ENCODE measurements at places on chromosomes 3 and 15.

DNA sequence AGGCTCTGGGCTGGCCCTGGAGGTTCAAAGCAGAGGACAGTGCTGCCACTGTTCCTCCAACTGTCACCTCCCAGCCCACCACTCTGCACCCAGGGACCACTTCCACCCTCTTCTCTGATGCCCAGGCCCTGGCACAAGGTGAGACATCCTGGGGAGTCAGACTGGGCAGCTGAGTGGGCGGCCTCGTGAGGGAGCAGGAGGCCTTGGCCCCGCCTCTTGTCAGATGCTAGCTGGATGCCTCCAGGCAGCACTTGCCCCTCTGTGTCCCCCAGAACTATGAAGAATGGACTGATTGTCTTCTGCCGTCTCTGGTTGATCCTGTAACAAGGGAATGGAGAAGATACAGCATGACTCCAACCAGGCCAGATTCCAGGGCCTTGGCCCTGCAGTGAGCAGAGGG, 191.0 kb upstream of the LINGO1 start:
- no peak for DNase-seq

GRCh38 chr3:25043177-25043576, 384.9 kb upstream of the RARB start:
- DNase-seq = no peak

- DNase-seq = no peak
Observed at GRCh38 chr3:66395635-66396034, 105.2 kb downstream of the LRIG1 start.

DNA sequence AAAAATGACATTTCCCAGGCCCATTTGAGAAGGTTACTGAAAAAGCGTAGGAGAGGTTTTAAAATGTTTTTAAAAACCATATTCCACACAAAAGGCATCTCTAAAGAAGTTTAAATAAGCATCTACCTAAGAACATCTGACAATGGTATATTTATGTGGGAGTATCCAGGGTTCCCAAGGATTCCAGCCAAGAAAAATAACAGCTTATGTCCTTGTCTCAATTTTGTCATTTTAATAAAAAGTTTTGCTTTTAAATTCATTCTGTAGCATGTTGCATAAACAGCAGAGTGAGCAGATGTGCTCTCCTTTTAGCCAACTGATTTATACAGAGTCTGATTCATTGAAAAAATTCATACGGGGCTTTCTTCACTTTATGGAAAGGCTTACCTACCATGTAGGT, 129.9 kb downstream of the LRRC3B start:
- peak; percentile 81 for DNase-seq

DNA sequence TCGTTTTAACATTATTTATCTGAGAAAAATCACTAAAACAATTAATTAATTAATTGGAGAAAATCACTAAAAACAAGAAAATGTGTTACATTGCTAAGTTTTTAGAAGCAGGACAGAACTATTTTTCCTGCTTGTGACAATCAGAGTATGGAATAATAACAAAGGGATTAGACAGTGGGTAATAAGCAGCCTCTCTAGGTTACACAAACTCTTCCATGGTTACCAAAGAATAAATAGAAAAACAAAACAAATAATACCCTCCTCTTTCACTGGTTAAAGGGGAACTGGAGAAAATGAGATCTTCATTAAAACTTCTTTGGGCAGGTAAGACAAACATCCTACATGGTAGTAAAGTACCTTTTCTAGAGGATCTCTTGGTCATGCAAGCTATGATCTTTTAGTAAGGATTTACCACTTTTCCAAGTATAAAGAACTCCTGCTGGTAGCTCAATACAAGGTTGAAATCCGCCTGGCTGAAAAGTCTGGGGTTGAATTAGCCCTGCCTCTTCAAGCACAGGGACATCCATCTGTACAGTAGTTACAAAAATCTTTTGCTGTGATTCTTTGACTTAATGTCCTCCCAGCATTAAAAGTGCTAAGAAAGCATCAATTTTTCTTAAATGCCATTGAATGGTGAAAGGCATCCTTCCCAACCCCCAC, 2.5 kb upstream of the PLCH1 start:
- no peak for DNase-seq

GRCh38 chr3:46935989-46936558, 40.5 kb downstream of the CCDC12 start:
- DNase-seq = no peak

DNA sequence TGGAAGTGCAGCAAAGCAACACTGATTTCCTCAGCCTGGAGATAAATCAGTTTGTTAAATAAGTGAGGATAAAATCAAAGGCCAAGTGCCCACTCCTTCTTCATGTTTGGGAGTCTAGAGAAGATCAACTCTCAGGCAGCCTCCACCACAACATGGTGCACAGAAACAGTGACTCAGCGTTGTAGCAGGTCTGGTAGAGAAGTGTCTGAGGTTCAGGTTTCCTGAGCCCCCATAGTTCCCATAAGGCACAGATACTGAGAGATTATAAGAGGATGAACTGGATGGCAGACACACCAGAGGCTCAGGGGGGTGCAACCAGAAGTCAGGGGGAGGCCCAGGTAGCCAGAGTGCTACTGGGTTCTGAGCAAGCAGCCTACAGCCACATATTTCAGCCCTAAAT, 166.7 kb downstream of the FRMD5 start:
- no peak for DNase-seq

DNA sequence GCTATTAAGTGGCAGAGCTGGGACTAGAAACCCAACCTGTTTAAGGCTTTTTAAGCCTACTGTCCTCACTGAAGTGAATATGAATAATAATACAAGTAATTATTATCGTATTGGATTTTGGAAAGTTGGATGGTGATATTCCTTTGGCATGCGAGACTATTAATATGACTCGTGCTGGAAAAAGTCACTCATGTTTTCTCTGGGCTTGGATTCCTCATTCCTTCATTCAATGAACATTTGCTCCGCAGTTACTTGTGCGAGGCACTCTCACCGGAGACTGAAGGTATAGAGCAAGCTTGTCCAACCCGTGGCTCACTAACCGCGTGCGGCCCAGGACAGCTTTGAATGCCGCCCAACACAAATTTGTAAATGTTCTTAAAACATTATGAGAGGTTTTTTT, 694 bp downstream of the PLAAT1 start:
- no peak for DNase-seq

GRCh38 chr3:183287301-183287971, 34.4 kb downstream of the B3GNT5 start:
- no peak for DNase-seq

- no peak for DNase-seq
Observed at GRCh38 chr3:10777627-10778026, 38.4 kb upstream of the SLC6A11 start.

- no peak for DNase-seq
Observed at GRCh38 chr15:43378601-43379000, 7.7 kb downstream of the TUBGCP4 start.

- DNase-seq = peak; percentile 43
Observed at GRCh38 chr3:13379201-13379830, 40.8 kb downstream of the NUP210 start.

DNA sequence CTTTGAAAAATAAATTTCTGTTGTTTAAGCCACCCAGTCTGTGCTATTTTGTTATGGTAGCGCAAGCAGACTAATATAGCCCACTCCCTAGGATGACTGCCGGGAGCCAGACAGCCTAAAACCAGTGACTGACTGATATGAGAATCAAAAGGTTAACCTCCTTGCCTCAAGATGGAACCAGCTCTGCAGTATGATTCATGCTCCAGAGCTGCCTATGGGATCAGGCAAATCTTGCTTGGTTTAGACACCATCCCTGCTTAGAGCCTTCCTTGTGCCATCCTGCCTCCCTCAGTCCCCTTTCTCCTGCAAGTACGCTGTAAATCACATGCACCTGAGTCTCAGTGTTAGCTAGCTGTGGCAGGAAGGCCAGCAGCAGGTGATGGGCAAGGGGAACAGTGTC, 39.3 kb downstream of the TRANK1 start:
- DNase-seq = no peak

DNA sequence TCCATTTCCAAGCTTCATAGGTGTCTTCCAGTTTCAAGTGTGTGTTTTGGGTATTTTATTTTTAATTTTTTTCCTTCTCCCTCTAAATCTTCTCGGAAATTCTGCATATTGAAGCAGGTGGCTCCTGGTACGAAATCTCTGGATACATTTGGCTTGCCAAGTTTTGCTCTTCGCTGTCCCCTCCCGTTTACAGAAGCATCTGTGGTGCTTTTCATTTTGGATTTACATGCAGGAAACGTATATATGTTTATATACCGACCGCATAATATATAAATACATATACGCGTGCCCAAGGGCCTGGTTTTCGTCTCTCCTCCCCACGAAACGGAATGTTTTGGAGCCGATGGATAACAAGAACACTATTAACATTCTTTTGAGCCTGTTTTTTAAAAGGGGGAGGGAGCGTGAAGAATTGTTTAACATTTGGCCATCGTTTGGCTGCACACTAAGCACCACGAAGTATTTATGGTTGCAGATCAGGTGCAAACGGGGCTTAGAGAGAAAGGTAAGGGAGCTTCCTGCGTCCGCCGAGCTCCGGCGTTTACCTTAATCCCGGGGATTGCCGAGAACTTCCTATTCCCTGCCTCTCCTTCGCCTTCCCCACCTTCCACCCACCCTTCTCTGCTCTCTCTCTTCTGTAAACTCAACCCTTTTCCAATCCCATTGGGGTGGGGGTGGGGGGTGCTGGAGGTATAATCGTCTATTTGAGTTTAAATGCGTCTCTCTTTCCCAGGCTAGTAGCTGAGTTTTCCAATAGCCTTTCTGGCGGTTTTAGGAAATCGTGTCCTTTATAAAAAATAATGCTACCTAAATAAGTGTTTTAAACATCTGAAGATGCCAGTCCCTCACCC, 1.1 kb upstream of the NLGN1 start:
- DNase-seq = peak; percentile 47

- DNase-seq = no peak
Observed at GRCh38 chr3:197953881-197954280, 3.9 kb downstream of the RPL35A start.

DNA sequence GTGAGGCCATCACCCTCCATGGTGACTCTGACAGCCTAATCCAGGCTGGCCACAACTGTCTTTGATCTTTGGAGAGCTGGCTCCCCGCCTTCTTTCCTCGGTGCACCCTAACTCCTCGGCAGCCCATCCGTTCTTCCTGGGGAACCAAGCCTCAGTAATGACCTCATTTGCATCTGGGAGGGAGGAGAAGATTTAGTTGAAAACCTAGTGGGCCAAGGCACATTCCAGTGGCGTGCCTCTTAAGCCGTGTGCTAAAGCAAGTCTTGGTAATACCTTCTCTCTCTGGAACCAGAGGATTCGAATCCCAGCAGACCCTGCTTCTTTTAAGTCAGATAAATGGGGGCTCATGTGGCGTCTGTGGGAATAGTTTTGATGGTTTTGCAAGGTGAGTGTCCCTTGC, 233.1 kb downstream of the EBLN2 start:
- DNase-seq = no peak

DNA sequence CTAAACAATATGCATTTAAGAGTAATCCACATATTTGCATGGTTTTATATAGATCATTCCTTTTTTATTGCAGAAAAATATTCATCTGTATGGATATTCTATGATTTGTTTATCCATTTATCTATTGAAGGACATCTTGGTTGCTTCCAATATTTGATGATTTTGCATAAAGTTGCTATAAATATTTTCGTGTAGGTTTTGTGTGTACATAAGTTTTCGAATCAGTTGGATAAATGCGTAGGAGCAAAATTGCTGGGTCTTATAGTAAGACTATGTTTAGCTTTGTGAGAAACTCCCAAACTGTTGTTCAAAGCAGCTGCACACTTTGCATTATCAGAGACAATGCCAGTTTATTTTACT, 971.2 kb downstream of the DIPK2A start:
- DNase-seq = no peak

GRCh38 chr3:193831495-193832455, 238.8 kb downstream of the OPA1 start:
- no peak for DNase-seq

DNA sequence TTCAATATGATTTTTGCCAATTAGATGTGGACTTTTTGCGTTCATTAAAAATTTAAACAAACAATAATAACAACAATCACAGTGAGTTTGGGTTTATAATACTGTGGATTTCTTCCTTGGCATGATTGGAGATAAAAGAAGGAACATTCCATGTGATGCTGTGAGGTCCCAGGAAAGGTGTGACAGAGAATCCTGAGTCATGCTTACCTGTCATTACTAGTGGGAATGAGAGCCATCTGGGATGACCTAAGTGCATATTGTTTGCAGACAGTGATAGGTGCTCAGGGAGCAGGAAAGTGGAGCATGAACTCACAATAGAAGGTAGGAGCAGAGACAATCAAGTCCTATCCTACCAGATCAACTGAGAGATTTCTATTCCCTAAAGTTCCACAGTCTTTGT, 766.5 kb upstream of the CFAP20DC start:
- DNase-seq = no peak

DNA sequence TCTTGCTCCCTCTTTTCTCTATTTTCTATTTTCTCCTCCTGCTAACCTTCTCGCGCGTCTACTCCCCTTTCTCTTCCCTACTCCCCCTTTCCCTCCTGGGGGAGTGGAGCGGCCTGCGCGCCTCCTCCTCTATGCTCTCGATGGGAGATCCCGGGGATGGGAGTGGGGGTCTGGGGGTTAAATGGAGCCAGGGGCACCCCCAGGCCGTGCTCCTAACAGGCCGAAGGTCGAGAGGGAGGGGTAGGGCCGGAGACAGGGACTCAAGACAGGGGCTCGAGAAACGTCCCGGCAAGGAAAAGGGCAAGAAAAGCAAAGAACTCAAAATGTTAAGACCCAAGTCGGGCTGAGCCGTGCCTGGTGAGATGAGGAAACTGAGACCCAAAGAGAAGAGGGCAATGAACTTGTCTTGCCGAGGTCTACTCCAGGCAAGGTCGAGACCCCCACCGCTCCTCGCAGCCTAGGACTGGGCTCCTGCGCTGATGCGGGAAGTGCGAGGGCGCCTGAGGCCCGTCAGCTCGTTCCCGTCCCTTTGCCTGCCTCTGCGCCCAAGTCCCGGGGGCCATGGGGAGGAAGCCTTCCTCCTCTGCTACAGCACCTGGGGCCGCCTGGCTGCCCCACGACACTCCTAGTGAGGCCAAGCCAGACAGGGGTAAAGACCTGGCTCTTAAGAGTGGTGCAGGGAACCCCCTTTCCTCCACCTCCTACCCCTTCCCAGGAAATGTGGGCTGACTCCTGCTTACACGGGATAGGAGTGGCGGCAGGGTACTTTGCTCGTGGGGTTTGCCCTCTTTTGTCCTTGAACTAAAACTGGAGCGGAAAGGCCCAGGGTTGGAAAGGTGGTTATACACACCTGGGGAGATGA, 770 bp upstream of the MEGF11 start:
- no peak for DNase-seq

- DNase-seq = no peak
Observed at GRCh38 chr15:30882849-30883433, 20.8 kb upstream of the FAN1 start.

DNA sequence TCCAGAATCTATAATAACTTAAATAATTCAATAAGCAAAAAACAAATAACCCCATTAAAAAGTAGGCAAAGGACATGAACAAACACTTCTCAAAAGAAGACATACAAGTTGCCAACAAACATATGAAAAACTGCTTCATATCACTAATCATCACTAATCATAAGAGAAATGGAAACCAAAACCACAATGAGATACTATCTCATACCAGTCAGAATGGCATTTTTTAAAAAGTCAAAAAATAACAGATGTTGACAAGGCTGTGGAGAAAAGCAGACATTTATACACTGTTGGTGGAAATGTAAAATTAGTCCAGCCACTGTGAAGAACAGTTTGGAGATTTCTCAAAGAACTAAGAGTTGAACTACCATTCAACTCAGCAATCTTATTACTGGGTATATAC, 19.5 kb upstream of the ZMAT3 start:
- no peak for DNase-seq

GRCh38 chr3:96622878-96623277, 191.5 kb upstream of the EPHA6 start:
- DNase-seq = no peak

GRCh38 chr3:42804831-42805132, 492 bp upstream of the HIGD1A start:
- DNase-seq = no peak

All from tongue (tissue), 3 donors.